KBM-7 (cell line): ENCODE measurements at places on chromosomes 4 and X.

DNA sequence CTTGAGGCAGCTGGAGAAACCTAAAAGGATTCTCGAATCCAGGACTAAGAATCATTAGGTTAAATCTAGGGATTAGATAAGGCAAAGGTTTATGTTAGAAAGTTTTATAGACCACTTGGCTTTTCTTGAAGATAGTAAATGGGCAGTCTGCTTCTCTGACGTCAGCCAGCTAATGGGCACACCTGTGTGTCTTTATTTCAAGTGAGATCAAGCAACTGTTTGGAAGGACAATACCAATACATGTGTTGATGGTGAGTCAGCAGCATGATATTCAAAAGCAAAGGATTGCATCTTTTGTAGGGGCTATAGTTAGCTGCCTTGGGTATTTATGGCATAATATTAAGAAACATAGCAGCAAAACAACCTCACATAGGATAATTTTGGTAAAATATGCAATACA, 46.5 kb upstream of the GRPR start:
- DNase-seq, result no peak

GRCh38 chr4:3805026-3805425, 38.8 kb downstream of the ADRA2C start:
- no peak for DNase-seq

GRCh38 chrX:117508021-117508420, 608.6 kb downstream of the KLHL13 start:
- DNase-seq, result no peak

- peak; percentile 61 for DNase-seq
These were observed 7.4 kb downstream of the SUPT20HL2 start for GRCh38 chrX:24306440-24306839.

- no peak for DNase-seq
These were observed 66.8 kb upstream of the MAB21L2 start for GRCh38 chr4:150515135-150515534.
